Activated B cell treated with CpG ODN at 0.5 μM for 24 hours (primary cell): ENCODE measurements at places on chromosomes 4 and X.

- DNase-seq = no peak
Measured at GRCh38 chr4:78227411-78228057, 170.4 kb downstream of the FRAS1 start.

GRCh38 chr4:95105983-95106382 is 348.2 kb downstream of the BMPR1B start:
- no peak for DNase-seq

- DNase-seq = no peak
Measured at GRCh38 chrX:15158736-15159406, 111.0 kb downstream of the ASB9 start.

DNA sequence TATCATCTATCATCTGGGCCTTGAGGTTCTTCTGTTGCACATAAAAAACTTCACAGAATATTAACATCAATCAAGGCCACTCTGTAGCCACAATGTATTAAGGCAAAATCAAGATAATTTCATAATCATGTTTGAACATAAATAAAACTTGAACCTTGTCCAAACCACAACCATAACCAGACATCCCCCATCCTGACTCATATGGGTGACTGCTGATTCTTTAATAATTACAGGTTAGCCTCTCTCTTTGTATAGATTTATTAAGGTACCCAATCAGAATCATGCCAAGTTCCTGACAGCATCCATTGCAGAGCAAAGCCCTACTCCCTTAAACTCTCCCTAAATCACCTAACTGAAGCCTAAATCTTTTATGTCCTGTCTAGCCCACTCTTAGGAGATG is 16.7 kb upstream of the AREG start:
- DNase-seq = no peak

DNA sequence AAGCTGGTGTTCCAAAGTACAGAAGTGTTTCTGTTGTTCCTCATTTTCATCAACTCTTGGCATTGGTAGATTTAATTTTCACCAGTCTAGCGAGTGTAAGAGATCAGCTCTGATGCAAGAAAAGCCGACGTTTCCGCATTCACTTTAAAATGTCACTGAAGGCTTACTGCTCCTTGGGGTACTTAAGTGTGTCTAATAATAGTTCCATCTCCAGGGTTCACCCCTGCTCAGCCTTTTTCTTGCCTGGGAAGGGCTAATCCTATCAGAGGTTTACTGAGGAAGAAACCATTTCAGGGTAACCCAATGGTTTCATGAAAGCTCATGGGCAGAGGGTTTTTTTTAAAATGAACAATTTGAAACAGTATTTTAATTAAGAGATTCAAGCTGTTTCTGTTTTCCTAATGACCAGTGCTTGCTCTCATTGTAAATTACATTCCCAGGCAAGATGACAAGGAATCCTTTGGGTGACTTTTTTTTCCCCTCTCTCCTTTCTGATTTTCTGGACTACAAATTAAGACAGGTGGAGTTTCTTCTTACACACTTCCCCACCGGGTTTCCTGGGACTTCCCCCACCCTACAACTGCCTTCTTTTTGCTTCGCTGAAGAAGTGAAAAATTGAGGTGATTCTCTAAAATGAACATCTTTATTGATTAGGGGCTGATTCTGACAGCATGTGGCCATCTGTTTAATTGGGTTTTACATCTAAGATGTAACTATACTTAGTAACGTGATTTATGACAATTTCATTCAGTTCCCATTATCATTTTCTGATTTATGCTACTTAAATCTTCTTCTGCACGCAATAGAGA is 78.7 kb upstream of the CBLL2 start:
- DNase-seq = no peak

DNA sequence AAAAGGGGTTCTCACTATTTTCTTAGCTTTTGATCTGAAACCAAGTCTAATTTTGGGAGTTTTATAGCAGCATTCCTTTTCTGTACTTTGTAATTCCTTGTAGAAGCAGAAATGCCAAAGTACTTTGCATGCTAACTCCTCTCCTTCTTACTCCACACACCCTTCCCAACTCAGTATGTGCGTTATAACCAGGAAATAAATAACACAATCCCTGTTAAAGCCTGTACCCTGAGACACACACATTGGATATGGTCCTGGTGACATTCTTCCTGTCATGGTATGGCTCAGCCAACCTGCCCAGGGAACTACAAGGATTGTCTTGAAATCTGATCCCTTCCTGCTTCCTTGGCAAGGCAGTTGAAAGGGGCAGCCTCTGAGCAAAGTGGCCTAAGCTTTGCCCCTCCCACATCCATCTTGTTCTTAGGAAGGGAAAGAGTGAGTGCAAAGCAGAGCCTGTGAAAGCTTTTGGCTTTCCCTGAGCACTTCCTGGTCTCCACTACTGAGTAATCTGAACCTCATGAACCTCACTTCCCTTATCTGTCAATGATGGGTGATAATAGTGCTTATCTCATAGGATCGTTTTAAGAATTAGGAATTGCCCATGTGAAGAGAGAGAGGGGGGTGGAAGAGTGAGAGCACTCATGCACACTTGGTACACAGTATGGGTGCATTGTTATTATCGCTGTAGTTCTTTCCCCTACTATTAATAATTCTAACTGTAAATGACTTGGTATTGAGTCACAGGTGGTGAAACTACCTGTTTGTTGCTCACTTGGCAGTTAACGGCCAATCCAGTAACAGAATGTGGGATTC is 109.3 kb downstream of the AFF2 start:
- no peak for DNase-seq

DNA sequence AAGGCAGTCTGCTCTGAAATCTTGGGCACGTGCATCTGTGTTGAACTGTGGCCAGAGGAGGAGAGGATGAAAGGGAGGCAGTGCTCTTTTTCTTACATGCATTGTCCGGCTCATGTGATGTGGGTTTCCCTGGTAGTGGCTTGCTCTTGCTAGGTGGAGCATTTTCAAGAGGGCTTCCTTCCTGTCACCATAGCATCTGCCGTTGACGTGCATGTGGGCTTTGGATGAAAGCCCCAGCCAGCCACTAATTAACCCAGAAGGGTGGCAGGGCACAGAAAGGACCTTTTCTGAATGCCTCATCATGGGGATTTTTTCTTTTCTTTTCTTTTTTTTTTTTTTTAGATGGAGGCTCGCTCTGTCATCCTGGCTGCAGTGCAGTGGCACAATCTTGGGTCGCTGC is 121.3 kb downstream of the GPR143 start:
- peak; percentile 16 for DNase-seq
